Activated T-helper 2 cell treated with anti-CD3 and anti-CD28 coated beads, Interferon-gamma antibody, Interleukin-2, Interleukin-4, amounts not matched to agents 10 μg/mL and 5 μg/mL and 100 μg/mL, durations not matched to agents 14 hours and 24 hours and 36 hours (primary cell): ENCODE measurements at places on chromosomes 2 and 18. TPM values are rescaled to one million over a fixed set of nuclear protein-coding genes. Genes with fewer than 3 reads are reported as not detected.

GRCh38 chr2:42184346-42184745, 15.2 kb downstream of the EML4 start:
- no peak for DNase-seq

- DNase-seq: no peak
Measured at GRCh38 chr2:187581125-187581896, 27.1 kb upstream of the TFPI start.

Gene CFC1
- total RNA-seq: not detected in 2 replicates

DNA sequence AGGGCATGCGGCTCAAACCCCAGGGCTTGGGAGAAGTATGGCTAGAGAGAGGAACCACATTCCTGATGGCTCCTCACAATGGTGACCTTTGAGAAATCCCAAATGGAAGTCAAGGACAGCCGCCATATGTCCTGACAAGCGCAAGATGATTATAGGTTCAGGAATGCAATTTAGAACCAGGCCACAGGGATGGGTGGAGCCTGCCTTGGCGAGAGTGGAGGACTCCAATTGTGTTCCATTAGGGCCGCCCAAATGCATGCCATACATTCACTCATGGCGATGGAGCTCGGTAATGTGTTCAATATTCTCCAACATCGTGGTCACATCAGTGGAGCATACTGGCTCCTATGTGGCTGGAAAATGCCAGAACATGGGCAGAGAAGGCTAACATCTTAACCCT, 662.9 kb upstream of the ID2 start:
- DNase-seq: no peak

- no peak for DNase-seq
Measured at GRCh38 chr2:23587341-23587880, 202.4 kb downstream of the KLHL29 start.

DNA sequence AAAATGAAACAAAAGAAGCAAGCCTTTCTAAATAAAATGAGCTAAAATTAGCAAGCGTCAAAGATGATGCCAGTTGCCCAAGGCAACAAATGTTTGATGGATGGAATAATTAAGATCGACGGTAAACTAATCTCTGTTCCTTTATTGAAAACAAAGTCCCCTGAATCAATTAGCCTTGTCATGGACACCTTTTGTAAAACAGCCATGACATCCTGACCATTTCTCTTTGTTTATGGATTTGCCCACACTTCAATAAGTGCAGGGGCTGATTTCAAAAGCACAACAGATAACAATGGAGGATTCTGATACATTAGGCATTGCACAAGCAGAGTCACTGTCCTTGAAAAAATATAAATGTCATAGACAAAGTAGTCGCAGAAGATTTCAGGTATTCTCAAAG, 160.1 kb upstream of the HNRNPA3 start:
- no peak for DNase-seq

GRCh38 chr2:222707689-222708273, 36.3 kb downstream of the MOGAT1 start:
- DNase-seq: no peak

Gene CHRND
- total RNA-seq: not detected in 2 replicates

GRCh38 chr18:43506935-43507334, 229.6 kb upstream of the SYT4 start:
- no peak for DNase-seq

Gene IL18RAP
- total RNA-seq: 6.0 and 6.8 TPM in 2 replicates

DNA sequence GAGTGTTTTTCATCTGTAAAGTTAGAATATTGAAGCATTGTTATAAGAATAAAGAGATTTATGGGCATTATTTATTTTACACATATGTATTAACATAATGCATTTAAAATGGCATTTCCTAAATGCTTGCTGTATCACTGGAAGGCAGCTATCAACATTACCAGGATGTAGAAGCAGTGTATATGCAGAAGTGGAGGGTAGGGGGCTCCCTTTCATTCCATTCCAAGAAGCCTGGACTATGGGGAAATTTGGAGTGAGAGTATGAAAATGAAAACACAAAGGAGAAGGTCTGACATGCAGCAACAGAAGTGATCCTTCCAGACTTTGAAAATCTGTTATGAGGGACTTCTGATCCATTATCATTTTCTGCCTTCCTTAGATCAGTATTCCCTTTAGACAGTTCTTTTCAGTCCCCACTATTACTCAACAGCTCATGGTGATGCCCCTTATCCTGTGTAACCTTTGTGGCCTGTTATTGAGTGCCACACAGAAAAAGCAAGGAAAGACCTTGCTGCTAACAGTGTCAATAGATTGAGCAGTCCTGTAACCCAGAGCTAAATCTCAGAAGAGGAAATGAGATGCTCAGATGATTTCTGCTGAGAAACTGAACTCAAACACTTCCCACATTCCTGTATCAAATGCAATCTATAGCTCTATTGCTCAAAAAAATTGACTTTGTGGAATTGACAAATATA, 216.6 kb downstream of the HNMT start:
- no peak for DNase-seq

Gene SIGLEC15
- not detected in 2 replicates for total RNA-seq

GRCh38 chr2:24958411-24958935, 13.3 kb downstream of the DNAJC27 start:
- DNase-seq: no peak

Gene MC2R
- not detected in 2 replicates for total RNA-seq

Gene PASK
- 72.5 and 75.8 TPM in 2 replicates for total RNA-seq

GRCh38 chr2:80311304-80311703, 6.8 kb upstream of the LRRTM1 start:
- no peak for DNase-seq

DNA sequence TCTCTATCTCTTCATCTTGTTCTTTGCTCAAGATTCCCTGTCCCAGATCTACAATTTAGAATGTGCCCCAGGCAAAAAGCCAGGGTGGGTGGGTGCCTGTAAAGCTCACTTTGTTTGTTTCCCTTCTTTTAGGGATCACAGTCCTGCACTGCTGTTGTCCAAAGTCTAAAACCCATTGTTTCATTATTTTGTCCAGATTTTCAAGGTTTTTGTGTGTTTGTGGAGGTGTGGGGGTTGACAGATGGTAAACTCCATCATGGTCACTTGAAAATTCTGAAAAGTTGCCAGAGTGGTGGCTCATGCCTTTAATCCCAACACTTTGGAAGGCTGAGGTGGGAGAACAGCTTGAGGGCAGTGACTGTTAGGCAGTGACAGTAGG, 41.5 kb downstream of the YES1 start:
- DNase-seq: no peak

Gene CHRNA1
- not detected in 2 replicates for total RNA-seq

GRCh38 chr2:237471438-237472186, 15.4 kb upstream of the MLPH start:
- no peak for DNase-seq

- no peak for DNase-seq
Measured at GRCh38 chr18:78448106-78448505, 531.5 kb upstream of the SALL3 start.

GRCh38 chr18:75219745-75220375, 9.3 kb downstream of the TSHZ1 start:
- DNase-seq: no peak

GRCh38 chr2:120472891-120473309, 127.0 kb downstream of the INHBB start:
- no peak for DNase-seq

DNA sequence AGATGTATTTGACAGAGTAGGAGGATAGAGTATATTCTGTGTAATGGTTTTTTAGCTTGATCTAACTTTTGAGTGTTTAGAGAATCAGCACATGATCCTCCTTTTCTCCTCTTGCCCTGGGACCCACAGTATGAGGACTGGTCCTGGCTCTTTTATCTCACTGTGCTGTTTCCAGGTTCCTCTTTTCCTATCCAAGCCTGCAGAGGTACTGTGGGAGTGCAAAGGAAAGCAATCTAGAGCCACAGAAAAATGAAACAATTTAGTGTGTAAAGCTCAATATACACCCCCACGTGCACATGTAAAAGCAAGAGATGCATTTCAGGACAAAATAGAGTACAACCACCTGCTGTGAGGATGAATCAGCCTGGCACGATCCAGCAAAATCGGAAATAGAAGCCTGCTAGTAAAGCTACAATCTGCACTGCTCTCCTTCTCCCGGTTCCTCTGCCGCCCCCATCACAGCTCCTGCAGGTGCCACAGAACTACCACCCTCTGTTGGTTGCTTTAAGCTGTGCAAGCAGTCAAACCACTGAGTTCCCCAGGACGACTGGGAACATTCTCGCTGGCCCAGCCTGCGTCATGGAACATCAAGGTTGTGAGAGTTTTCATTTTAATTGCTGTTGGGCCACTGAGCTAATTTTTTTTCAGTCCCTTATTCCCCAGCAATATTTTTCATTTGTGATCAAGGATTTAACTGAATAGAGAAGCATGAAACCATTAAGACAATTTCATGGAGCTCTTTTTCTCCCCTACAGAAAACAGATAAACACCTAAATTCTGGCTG, 47.8 kb upstream of the MAPRE3 start:
- DNase-seq: no peak

- no peak for DNase-seq
Measured at GRCh38 chr2:79721966-79722365, 209.1 kb downstream of the CTNNA2 start.

DNA sequence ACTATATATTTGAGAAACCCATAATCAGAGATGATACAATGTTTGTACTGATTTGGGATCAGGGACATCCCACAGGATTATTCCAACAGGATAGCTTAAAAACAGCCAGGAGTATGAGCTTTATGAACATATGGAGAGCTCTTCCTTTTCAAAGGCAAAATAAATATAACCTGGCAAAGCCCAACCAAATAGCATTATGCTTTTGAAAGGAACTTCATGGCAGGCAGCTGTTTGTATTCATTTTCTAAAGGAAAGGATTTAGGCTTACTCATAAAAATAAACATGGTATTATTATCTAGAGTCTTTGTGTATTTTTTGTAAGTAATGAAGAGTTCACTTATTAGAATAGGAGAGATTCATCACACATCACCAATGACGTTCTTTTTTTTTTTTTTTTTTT, 44.4 kb downstream of the CCDC195 start:
- DNase-seq: no peak

DNA sequence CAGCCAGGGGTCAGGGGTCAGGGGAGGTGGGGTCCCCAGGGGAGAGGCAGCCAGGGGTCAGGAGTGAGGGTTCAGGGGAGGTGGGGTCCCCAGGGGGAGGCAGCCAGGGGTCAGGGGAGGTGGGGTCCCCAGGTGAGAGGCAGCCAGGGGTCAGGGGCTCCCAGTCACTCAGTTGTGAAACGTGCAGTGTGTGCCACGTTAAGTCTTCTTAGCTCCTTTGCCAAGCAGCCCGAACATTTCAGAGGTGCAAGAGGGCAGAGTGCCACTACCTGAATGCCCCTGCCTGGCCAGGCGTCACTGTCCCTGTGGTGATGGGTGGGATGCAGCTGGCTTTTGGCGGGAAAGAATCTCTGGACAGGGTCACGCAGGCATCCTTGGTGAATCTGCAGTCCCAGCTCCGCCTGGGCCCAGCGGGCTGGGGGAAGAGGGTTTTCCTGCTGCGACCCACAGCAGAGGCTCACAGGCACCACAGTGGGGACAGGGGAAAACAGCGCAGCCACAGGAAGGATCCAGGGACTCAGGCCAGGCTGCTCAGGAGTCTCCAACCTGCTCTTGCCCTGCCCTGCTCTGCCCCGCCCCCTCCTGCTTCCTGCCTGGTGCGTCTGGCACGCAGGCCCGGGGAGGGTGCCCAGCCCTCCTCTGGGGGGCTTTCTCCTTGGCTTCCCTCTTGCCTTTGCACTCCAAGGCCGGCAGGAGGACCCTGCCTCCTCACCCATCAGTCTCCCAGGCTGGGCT, 188.3 kb downstream of the TWIST2 start:
- no peak for DNase-seq

Gene MALL
- total RNA-seq: 2.0 and 2.3 TPM in 2 replicates

Gene CEBPZ
- 59.3 and 61.8 TPM in 2 replicates for total RNA-seq

- no peak for DNase-seq
Measured at GRCh38 chr2:154532004-154532403, 166.5 kb upstream of the KCNJ3 start.

Gene WDR75
- 90.7 and 94.4 TPM in 2 replicates for total RNA-seq

Gene FAP
- not detected in 2 replicates for total RNA-seq

- no peak for DNase-seq
Measured at GRCh38 chr2:44639399-44639798, 277.7 kb downstream of the CAMKMT start.

GRCh38 chr18:42425025-42425424, 470.0 kb downstream of the PIK3C3 start:
- DNase-seq: no peak

DNA sequence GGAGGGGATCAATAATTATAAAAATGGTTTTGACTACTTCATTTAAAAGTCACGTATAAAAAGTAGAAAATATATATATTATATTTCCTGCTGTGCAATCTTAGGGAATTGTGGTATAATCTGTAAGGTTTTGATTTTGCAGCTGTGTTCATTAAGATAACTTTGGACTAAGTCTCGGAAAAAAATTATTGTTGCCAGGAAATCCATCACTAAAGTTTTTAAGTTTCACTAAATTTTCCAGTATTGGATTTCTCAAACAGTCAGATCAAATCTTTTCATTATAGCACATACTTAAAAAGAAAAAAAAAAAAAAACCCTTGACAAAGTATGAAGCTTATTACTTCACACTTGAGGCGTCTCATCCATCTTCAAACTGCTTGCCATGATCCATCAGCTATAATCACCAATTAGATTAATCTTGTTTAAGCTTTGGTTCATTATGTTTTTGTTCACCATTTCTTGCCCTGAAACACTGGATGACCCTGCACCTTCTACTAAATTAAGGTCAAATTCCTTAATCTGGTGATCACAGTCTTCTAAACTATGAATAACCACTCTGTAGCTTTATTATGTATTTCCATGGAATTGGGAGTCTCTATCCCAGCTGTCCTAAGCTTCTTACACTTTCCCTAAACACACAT, 326.6 kb upstream of the COL3A1 start:
- no peak for DNase-seq

Gene OR6B2
- not detected in 2 replicates for total RNA-seq

DNA sequence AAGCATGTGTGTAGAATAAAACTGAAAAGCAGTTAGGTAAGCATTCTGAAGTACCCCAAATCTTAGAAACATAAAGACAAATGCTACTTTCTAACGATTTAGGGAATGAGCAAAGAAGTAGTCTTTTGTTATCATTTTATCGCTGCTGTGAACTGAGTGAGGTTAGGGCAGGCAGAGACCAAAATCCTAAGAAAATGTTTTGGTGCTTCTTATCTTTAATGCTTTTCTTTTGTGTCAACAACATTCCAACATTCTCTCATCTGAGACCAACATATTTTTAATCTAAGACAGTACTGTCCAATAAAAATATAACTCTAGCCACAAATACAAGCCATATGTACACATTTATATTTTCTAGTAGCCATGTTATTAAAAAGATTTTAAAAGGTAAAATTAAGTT, 789.4 kb upstream of the PIK3C3 start:
- no peak for DNase-seq
